Right hindlimb (tissue), 1 donor: ENCODE measurements at places on chromosomes 11 and 22.

GRCh38 chr22:20026204-20026908 is 5.4 kb downstream of the TANGO2 start:
- DNase-seq: no peak

DNA sequence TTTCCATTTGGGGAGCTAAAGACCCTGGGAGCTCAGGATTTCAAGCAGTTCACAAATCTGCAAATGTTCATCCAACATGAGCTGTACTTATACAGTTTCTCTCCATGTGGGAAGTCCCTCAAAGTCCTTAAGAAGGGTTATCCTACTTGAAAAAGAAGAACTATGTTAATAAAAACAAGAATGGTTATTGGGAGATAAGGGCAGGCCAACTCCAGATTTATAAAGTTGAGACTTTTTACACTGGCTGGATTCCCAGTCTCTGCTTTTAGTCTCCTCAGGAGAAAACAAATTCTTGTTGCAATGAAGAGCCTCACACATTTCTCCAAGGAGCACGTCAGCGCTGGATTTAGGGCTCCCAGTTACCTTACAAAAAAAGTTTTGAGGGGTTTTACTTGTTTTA is 34.2 kb upstream of the CTTN start:
- no peak for DNase-seq

DNA sequence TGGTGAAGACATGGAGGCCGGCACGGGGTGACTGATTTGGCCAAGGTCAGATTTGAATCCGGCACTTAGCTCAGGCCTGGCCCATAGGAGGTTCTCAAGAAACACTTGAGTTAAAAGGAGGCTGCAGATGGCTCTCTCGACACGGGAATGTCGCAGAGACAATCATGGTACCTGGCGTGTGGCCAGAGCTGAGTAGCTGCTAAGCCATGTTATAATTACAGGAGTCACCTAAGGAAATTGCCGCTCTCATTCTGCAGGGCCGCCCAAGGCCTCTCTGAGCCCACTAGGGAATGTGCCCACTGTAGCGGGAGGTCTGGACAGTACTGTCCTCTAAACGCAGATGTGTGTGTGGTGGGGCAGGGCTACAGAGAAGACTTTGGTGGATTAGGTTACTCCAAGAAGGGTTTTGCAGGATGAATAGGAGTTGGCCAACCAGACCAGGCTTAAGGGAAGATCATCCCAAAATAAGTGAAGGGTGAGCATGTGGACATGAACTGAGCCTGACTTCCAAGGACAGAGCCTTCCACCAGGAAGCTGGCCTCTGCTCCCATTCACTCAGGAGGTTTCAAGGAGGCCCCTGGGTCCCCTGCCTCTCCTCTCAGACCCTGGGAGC is 19.3 kb upstream of the PRR5 start:
- no peak for DNase-seq

DNA sequence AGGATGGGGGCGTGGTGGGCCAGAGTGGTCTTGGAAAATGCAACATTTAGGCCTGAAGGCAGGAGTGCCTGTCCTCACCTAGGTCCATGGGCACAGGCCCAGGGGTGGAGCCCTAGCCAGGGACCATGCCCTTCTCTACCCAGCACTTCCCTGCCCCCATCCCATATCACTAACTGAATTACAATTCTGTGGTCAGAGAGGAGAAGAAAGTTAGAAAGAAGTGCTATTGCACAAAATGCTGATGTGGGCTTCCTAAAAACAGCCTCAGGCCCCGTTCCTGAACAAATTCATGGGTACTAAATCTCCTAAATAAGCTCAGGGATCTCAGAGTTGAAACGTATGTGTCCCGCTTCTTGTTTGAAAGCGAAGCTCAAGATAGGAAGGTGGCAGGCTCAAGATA is 3.5 kb upstream of the ASRGL1 start:
- DNase-seq: no peak

GRCh38 chr22:34842630-34843029 is 223.3 kb upstream of the ISX start:
- no peak for DNase-seq

GRCh38 chr11:132119573-132119972 is 749.2 kb downstream of the NTM start:
- no peak for DNase-seq

DNA sequence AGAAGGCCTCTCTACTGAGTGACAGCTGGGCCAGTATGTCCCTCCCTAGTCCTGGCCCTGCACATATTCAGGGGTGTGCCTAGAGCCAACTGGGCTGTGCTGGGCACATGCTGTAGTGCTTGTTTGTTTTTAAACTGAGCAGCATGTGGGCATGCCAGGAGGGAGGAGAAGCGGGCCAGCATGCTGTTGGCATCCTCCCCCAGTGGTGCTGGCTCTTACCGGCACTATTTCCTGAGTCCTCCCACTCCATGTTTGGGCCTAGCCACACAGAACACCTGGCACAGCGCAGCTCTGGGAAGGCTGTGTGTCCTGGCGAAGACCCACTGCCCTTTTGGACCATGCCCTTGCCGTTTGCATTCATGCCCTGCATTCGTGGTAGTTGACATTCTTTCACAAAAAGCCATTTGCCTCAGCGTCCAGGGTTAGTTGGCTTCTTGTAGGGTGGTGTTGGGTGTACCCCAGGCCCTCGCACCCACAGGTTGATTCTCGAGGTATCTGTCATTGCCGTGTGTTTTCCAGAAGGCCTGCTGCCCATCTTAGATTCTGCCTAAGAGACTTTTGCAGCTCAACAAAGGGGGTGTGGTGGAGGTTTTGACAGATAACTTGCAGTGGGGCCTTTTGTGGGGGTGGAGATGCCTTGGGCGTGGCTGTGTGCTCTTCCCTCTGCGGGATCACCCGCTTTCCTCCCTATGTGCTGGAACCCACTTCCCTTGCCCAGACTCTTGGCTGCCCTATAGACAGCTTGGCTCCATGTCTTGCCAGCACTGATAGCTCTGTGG is 13.6 kb downstream of the DGCR8 start:
- DNase-seq: no peak

GRCh38 chr22:24353121-24353520 is 74.3 kb upstream of the ADORA2A start:
- DNase-seq: no peak

GRCh38 chr11:95434489-95435057 is 203.6 kb upstream of the SESN3 start:
- DNase-seq: no peak

- DNase-seq: no peak
Measured at GRCh38 chr11:2366733-2367132, 10.4 kb upstream of the CD81 start.
